ENCODE measurements at places on chromosomes 7 and 10.

DNA sequence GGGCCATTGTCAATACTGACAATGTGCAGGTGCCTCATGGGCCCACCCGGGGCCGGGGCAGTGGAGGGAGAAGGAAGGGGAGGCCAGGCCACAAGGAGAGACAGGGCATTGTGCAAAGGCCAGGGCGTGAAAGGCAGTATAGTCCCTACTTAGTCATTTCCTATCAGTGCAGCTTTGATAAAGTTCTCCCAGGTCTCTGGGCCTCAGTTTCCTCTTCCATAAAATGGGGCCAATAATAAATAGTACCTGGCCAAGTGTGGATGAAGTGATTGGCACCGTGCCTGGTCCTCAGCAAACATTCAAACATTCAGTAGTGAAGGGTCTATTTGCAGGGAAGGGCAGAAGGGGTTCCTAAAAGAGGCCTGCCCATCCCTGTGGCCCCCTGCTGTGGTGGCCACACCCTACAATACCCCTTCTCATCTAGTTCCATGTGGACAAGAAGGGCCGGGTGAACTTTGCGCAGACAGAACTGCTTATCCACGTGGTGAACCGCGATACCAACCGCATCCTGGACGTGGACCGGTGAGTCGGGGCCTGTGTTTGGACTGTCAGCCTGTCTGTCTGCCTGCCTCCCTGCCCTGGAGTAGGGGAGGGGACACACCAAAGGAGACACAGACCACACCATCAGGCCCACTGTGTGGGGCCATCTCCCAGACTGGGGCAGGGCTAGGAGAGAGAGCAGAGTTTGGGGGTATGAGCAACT is 36.9 kb upstream of the VSIR start:
- no peak for DNase-seq

DNA sequence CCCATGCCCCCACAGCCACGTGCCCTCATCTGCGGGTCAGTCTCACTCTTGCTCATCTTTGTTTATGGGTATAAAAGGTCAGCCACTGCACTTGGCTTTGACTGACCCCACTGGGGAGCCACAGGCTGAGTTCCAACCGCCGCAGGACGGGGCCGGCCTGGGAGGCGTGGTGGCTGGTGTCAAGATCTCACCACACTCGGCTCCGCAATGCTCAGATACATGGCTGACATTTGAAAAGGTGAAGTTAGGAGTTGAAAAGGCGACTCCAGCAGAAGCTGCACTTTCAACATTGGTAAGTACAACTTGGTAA is 14.9 kb downstream of the TUBGCP2 start:
- DNase-seq, result no peak

DNA sequence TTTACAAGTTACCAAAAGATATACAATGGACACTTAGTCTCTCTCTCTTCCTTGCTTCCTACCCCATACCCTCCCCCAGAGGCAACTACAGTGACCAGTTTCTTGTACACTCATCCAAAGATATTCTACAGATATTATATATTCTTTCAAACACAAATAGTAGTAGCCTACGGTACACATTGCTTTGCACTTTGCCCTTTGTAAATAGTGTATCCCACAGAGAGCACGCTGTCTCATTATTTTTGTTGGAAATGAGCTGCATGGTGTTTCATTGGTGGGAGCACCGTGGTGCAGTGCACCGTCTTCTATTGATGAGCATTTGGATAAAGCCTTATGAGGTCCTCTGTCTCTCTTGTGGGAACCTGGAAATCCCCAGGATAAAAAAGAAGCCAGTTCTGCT is 24.2 kb downstream of the STRA8 start:
- no peak for DNase-seq

DNA sequence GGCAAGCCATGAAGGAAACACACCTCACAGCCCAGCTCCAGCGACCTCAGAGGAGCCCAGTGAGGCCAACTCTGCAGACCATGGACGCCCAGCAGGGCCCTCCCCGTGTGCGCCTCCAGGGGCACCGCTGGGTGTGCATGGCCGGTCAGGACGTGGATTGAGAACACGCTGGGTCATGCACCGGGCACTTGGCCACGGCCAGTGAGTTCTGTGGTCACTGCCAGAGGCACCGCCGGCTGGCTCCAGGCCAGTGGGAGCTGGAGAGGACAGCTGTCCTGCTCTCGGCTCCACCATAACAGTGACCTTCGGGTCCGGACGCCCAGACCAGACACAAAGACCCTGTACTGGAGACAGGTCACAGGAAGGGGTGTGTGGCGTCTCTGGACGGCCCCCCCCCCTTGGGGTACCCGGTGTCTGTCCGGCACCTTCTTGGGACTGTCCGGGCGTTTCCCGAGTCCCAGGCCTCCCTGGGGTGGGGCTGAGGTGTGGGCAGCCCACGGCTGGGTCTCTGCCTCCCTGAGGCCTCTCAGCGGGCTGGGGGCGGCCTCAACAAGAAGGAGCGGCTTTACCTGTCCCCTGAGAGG is 50.4 kb upstream of the NKX6-2 start:
- DNase-seq, result no peak

- no peak for DNase-seq
Measured at GRCh38 chr10:34319197-34319846, 495.8 kb downstream of the PARD3 start.

DNA sequence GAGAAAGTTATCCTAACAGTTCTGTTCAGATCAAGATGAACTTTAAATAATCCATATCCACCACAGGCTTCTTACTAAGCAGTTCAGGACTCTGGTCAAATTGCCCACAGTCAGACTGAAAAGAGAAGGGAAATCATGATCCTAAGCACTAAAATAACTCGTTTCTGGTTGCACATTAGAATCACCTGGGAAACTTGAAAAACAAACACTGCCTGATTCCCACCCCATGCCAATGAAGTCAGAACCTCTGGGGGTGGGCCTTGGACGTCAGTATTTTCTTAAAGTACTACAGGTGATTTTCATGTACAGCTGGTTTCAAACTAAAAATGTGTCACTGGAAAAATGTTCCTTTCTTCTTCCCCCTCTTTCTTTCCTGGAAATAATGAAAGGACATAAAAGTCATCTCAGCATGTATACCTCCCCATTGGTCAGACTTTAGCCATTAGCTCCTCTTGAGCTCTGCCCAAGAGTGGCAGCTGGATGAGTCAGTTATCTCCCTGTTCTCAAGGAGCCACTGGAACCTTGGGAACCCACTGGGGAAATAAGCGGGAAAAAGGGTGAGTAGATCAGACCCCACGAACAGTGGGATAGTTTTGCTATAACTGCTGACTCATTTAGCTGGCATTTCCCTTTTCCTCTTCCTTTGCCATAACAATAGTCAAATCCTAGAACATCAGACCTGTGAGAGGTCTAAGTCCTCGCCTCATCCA is 75.3 kb upstream of the IL6 start:
- DNase-seq, result no peak

DNA sequence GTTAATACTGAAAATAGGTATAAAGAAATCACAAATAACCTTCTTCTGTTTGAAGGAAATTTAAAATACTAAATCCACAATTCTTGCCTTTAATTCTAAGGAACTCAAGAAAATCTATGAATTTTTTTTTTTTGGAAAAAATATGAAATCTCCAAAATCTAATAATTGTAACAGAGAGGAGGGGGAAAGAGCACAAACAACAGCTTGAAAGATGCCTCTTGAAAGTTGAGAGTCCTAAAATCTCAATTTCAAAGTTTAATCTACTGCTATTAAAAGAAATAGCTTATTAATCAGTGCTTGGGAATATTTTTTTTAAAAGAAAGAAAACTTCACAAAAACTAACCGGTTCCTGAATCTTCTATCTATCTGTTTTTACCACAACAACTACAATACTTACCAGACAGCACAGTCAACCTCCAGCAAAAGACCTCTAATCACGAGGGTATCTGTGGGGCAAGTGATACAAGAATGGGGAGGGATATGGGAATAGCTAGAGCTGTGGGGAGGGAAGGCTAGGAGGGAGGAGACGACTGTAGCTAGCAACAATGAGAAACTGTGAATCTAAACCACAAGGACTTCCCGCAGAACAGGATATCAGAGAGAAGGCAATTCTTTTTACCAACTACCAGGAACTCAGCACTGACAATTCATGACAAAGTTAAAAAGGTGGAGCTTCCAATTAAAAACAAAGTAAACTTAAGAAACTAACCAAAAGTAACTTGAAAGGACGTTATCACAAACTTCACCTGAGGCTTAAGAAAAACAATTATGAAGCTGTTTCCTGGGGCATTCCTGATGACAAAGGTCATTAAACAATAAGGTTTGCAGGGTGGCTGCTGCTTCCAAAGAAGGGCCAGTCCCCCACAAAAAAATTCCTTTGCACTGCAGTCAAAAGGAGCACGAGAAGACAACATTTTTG is at the start of gene USP54:
Gene USP54, minus strand, starts transcription at position 462 of the 919 bp plus-strand sequence. CDS start 15,684 bp downstream, outside the sequence.
- DNase-seq, result no peak

GRCh38 chr7:151724920-151725584 is 151.9 kb downstream of the PRKAG2 start:
- no peak for DNase-seq

DNA sequence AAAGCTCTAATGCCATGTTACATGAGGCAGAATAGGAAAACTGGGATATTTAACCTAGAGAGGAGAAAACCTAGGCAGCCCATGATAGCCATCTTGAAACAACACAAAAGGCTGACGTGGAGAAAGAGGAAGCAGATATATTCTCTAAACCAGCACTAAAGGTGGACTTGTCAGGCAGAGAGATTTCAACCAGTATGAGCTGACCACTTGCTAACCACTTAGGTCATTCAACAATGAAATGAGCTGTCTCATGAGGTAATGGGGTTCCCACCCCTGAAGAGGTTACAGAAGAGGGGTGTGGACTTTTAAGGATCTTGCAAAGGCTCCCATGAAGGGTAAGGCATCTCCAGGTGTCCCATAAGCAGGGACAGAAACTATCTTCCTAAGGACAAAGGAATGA is 26.8 kb upstream of the EGR2 start:
- no peak for DNase-seq

DNA sequence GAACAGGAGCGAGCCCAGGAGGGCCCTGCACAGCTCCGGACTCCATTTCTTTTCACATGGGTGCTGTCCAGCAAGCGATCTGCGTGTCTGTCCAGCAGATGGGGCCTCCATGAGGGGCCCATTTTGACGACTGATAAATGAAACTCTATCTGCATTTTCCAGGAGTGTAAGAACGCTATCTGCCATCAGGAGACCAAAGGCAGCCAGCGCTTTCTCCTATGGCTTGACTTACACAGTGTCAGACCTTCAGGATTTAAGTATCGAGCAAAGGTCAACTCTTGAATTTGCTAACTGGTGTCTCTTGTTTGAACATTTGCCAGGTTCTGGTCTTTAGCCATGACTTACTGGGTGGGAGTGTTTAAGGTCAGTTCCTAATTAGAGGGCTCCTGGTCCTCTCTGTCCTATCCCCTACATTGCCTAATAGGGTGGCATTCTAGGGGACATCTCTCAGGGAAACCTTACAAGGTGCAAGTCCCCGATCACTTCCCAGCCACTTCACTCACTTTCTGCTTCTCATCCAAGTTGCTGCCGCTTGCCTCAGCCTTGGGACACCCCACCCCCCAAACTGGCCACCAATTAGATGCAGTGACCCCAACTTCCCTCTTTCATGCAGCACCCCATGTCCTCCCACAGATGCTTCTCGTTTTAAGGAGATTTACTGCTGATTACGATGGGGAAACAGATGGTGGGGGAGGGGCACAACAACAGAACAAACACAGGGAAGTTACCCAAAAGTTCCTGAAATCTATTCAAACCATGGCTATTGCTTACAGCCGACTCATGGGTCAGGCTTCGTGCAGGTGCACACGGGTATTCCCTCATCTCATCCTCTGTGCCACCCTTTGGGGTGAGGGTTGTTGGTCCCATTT is 20.0 kb downstream of the VSIR start:
- DNase-seq, result no peak

DNA sequence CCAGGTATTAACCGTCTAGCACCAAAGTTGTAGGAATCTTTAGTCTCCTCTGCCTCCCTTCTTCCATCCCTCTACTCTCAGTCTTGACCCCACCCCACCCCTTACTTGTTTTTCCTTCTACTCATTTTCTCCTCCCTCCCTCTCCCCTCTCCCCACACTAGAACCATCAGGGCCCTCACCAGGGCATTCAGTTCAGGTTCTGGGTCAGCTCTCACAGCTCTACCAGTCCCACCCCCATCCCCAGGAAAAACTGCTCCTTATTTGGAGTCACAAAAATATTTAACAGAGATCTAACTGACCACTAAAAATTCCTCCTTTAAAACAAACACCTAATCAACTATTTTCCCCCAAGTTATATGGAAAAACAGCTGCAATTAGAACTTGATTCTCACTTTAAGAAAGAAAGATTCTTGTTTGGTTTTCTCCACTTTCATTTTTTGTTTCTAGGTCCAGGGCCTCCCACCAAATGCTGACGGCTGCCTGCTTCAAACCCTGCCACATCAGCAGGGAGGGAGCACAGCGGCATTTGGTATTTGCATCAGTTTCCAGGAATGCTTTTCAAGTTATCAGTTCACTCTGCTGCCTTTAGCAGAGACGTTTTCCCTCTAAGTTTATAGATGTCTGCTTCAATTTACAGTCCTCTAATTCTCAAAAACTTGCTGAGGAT is 2.8 kb upstream of the COL1A2 start:
- no peak for DNase-seq

- no peak for DNase-seq
Measured at GRCh38 chr10:6256439-6256838, 53.7 kb downstream of the PFKFB3 start.

DNA sequence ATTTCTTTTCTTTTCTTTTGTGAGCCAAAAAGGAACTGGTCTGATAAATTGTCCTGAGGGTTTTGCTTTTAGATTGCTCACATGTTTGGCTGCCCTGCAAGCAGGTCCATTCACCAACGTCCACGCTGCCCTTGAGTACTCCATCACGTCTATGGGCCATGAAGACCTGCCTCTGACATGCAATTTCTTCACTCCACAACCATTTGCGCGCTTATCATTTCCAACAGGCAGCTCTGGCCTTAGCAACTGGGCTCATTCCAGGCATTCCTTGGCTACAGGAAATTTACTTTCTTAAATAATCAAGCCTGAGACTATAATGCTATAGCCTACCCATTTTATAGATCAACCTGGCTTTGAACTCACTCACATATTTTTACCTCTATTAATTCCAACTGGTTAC is 408.3 kb upstream of the C7orf33 start:
- no peak for DNase-seq

- no peak for DNase-seq
Measured at GRCh38 chr7:71739520-71740173, 607.7 kb downstream of the GALNT17 start.

- no peak for DNase-seq
Measured at GRCh38 chr10:77864151-77864851, 62.3 kb downstream of the DLG5 start.

DNA sequence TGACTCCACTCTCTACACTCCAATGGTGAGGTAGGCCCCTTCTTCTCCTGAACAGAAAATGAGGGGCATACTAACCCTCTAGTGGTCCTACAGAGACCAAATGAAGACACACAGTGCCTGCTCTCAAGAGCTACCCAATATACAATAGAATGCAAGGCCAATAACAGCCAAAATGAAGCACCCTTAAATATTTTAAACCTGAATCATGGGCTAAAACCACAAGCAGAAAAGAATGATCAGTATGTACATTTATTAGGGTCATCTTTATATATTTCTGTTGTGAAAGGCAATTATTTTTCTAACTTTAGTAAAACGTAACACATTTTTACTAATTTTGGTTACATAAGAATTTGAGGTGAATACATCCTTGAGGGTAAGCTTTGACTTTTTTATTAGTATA is 49.9 kb upstream of the COL1A2 start:
- no peak for DNase-seq

GRCh38 chr7:118349604-118350003 is 125.1 kb downstream of the ANKRD7 start:
- DNase-seq, result no peak

Measured in activated T-cell treated with anti-CD3 and anti-CD28 coated beads for 4 hours (primary cell).